Activated CD8-positive, alpha-beta T cell treated with anti-CD3 and anti-CD28 coated beads, Interleukin-2, amount 10 ng/mL, durations not matched to agents 7 days and 5 days (primary cell): ENCODE measurements at places on chromosomes 11 and 22. TPM values are rescaled to one million over a fixed set of nuclear protein-coding genes. Genes with fewer than 3 reads are reported as not detected.

Gene CATSPER1
- not detected for total RNA-seq

GRCh38 chr11:95778699-95779098, 10.9 kb downstream of the FAM76B start:
- peaks cover 70% of the 10 kb centered on the region for H3K36me3 ChIP-seq
- no peak for DNase-seq
- no peak overlapping the region for H3K27ac ChIP-seq

DNA sequence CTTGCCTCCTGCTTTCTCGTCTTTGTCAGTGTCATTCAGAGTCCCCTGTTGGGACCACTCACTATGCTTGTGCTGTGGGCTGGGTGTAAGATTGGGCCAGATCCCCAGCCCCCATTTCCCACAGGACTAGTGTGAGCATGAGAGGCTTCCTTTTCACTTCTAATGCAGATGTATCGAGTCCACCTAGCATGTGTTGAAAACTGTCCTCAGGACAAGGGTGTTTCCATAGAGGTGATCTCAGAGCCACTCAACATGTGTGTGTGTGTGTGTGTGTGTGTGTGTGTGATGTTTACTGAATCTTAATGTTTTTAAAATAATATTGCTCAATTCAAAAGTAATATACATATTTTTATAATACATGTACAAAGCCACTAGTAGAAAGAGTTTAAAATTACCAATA, 11.4 kb upstream of the CD44 start:
- no peaks in the 10 kb centered on the region for H3K27me3 ChIP-seq
- H3K4me1 ChIP-seq: peaks cover 49% of the 10 kb centered on the region
- DNase-seq: no peak

Gene OR2AG1
- not detected for total RNA-seq

DNA sequence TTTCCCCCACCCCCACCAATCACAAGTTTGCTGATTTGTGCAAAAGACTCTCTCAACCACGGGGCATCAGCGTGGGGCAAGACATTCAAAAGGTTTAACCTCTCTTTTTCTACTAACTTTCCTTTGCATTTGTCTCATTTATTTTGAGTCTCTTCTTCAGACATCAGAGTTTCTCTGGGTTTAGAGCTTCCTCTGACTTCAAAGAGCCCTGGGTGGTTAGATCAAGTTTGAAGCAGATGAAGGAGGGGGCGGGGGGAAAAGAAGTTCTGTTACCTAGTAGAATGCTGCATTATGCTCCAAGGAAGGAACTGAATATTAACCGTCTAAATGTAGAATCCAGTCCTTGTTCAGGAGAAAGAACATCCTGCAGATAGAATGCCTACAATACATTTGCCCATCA, 24.5 kb downstream of the GAS2 start:
- peak overlapping the region; percentile 53 for H3K4me3 ChIP-seq
- H3K36me3 ChIP-seq: no peaks in the 10 kb centered on the region
- peak overlapping the region; percentile 54 for H3K27ac ChIP-seq
- peaks cover 2% of the 10 kb centered on the region for H3K27me3 ChIP-seq

- H3K4me3 ChIP-seq: no peak overlapping the region
- H3K27ac ChIP-seq: no peak overlapping the region
- DNase-seq: no peak
- H3K27me3 ChIP-seq: peaks cover 4% of the 10 kb centered on the region
Observed at GRCh38 chr11:132937016-132937415, 595.3 kb downstream of the OPCML start.

Gene RIN1
- 1.3 TPM for total RNA-seq

Gene SMDT1
- total RNA-seq: 77.2 TPM

- no peak for DNase-seq
- peak overlapping the region; percentile 14 for H3K27ac ChIP-seq
- peaks cover 25% of the 10 kb centered on the region for H3K36me3 ChIP-seq
- H3K4me1 ChIP-seq: peaks cover 4% of the 10 kb centered on the region
- H3K4me3 ChIP-seq: no peak overlapping the region
- no peaks in the 10 kb centered on the region for H3K27me3 ChIP-seq
Observed at GRCh38 chr11:10476927-10477689, 22.0 kb downstream of the AMPD3 start.

Gene SMC1B
- 1.6 TPM for total RNA-seq

GRCh38 chr22:26921726-26922125, 264.3 kb downstream of the MIAT start:
- H3K4me1 ChIP-seq: no peaks in the 10 kb centered on the region
- no peak for DNase-seq
- H3K27me3 ChIP-seq: no peaks in the 10 kb centered on the region
- H3K4me3 ChIP-seq: no peak overlapping the region

Gene ARFIP2
- 38.6 TPM for total RNA-seq

Gene IGF2
- not detected for total RNA-seq

DNA sequence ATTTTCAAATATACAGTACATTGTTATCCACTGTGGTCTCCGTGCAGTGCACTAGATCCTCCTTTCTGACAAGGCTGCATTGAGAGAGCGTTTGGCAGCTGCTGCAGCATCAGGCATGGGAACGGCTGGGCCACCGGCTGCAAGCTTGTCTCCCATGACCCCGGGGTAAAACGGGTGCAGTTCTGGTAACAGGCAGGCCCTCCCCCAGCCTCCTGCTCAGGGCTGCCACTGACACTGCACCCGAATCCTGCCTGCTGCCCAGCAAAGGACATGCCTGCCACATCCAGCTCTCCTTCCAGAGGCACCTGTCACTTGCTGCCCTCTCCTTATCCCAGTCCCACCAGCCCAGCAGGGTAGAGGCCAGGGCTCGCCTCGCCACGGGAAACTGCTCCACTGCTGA, 124.5 kb upstream of the TMEM45B start:
- H3K4me3 ChIP-seq: no peak overlapping the region
- no peak overlapping the region for H3K27ac ChIP-seq
- peaks cover 5% of the 10 kb centered on the region for H3K27me3 ChIP-seq
- no peak for DNase-seq

DNA sequence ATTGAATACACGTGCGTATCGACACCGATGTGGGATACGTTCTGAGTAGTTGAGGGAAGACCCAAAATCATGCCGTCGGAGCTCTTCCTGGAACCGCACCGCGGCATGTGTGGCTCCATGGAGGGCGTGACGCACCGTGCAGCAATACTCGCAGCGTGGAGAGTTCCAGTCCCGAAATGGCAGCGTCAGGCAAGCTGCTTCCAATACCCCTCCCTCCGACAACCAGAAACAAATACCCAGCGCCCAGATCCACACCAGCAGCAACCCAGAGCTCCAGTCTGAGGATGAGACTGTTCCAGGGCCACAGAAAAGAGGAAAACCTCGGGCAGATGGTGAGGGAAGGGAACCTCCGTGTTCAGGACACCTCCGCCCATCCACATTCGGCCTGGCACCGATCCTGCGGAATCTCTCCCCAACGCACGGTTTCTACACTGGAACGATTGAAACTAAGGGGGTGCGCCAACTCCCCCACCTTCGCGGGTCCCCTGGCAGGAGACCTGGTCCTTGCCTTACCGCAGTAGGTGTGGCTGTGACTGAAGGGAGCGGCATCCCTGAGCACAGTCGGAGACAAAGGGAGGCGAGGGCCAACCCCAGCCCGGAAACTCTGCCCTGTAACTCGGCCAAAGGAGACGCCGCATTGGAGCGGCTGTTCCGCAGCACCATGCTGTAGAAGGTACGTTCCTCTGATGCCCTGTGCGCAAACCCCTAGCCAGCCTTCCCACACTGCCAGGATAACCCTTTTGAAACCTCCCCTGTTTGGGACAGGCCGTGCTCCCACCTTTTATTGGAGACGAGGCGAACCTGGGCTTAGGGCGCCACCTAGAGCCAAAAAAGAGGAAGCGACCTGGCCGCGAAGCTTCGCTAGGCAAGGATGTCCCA, 28.2 kb downstream of the DBX1 start:
- H3K27me3 ChIP-seq: peaks cover 22% of the 10 kb centered on the region
- peak overlapping the region; percentile 60 for H3K4me3 ChIP-seq
- H3K4me1 ChIP-seq: peaks cover 11% of the 10 kb centered on the region
- no peaks in the 10 kb centered on the region for H3K36me3 ChIP-seq
- H3K27ac ChIP-seq: no peak overlapping the region

DNA sequence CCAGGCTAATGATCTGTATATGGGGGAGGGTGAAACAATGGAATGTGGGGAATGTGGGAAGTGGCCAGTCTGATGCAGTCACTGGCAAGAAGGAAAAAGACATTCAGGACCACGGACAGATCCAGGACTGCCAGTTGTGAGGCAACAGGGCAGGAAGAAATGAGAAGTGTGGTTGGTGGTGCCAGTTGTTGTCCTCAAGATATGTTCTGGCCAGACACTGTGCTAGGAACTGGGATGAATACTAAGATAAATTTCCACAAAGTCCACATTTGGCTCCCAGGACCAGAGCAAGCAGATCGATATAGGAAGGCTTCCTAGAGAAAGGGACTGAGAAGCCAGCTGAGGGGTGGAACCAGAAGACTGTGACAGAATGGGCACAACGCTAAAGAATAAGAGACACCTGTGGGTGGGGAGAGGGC, 6.8 kb upstream of the TPBGL start:
- H3K27me3 ChIP-seq: peaks cover 11% of the 10 kb centered on the region
- no peaks in the 10 kb centered on the region for H3K4me1 ChIP-seq
- no peaks in the 10 kb centered on the region for H3K36me3 ChIP-seq
- no peak overlapping the region for H3K4me3 ChIP-seq
- DNase-seq: peak; percentile 65

DNA sequence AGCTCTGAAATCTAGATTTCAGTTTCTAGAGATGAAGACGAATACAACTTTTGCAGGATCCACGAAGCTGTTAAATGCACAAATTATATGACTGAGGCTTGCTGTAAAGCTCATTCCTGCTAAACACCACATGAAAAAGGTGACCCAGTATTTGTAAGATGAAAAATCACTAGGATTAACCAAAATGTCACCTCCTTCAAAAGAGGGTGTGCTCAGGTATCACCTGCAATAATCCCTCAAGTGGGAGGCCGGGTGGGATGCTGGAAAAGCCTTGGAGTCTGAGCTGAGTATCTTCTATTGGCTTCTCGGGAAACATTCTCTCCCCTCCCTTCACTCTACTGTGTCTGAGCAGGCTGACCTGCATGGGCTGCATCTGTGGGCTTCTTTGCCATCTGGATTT, 195.8 kb downstream of the NELL1 start:
- H3K36me3 ChIP-seq: no peaks in the 10 kb centered on the region
- H3K27me3 ChIP-seq: no peaks in the 10 kb centered on the region
- DNase-seq: no peak

DNA sequence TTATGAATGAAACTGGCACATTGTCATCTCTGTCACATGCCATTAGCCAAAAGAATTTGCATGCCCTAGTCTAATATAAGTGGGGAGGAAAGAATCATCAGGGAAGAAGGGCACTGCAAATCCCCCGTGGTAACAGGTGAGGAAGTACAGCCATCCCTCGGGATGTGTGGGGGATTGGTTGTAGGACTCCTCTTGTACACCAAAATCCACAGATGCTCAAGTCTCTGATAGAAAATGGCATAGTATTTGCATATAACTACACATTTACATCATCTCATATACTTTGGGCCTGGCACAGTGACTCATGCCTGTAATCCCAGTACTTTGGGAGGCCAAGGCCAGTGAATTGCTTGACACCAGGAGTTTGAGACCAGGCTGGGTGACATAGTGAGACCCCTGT, 109.7 kb downstream of the HIPK3 start:
- no peak overlapping the region for H3K27ac ChIP-seq
- H3K27me3 ChIP-seq: peaks cover 18% of the 10 kb centered on the region
- no peaks in the 10 kb centered on the region for H3K36me3 ChIP-seq
- DNase-seq: no peak

- H3K27me3 ChIP-seq: no peaks in the 10 kb centered on the region
- no peak for DNase-seq
- peaks cover 78% of the 10 kb centered on the region for H3K4me1 ChIP-seq
Observed at GRCh38 chr11:86062719-86063118, 6.2 kb downstream of the PICALM start.

DNA sequence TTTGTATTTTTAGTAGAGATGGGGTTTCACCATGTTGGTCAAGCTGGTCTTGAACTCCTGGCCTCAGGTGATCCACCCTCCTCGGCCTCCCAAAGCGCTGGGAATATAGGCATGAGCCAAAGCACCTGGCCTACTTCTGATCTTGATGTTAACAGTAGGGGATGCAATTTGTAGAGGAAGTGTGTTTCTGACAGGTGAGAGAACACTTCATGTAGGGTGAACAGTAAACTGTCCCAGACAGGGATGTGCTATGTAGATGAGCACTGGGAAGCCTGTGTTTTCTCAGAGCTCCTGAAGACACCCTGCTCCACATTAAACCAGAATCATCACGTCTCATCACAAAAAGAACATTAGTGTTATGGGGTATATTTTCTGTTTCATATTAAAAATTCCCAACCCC, 45.1 kb downstream of the UBASH3B start:
- H3K27ac ChIP-seq: no peak overlapping the region
- peaks cover 81% of the 10 kb centered on the region for H3K4me1 ChIP-seq
- no peak for DNase-seq
- H3K4me3 ChIP-seq: no peak overlapping the region

Gene PANX2
- total RNA-seq: 0.10 TPM

DNA sequence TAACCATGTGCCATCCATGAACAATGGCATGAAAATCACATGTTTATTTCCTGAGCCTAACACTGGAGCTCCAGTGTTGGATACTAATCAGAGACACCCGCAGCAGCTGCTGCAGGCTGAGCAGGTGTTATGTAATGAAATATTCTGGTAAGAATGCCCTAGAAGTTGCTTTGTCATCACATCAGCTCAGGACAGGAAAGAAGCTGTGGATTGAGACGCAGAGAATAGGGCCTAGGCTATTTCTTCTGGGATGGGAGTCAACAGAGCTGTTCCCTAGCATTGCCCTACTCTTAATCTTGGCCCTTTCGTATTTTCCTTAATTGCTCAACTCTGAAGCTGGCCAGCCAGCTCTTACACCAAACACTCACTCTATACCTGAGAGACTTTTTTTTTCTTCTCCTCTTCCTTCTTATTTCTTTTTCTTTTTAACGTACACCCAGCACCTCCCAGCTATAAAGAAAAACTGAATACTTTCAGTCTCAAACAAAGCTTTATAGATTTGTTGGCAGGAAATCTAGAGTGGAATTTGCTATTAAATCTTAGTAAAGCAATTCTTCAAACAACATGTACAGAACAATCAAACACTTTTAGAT, 31.9 kb downstream of the RASSF10 start:
- no peaks in the 10 kb centered on the region for H3K36me3 ChIP-seq
- no peaks in the 10 kb centered on the region for H3K4me1 ChIP-seq
- DNase-seq: no peak
- no peak overlapping the region for H3K27ac ChIP-seq
- H3K27me3 ChIP-seq: peaks cover 15% of the 10 kb centered on the region
- H3K4me3 ChIP-seq: no peak overlapping the region

GRCh38 chr11:14253840-14254239, 105.1 kb downstream of the RRAS2 start:
- peaks cover 8% of the 10 kb centered on the region for H3K4me1 ChIP-seq
- no peak overlapping the region for H3K4me3 ChIP-seq

Gene BIK
- 1.7 TPM for total RNA-seq

GRCh38 chr11:1832211-1832919, 2.4 kb upstream of the SYT8 start:
- H3K4me3 ChIP-seq: no peak overlapping the region
- H3K27me3 ChIP-seq: peaks cover 4% of the 10 kb centered on the region
- H3K36me3 ChIP-seq: no peaks in the 10 kb centered on the region
- no peak overlapping the region for H3K27ac ChIP-seq
- peak; percentile 68 for DNase-seq
- H3K4me1 ChIP-seq: no peaks in the 10 kb centered on the region

Gene C22orf31
- not detected for total RNA-seq
